M059J (cell line): ENCODE measurements at places on chromosomes 2 and 18. TPM values are rescaled to one million over a fixed set of nuclear protein-coding genes. Genes with fewer than 3 reads are reported as not detected.

DNA sequence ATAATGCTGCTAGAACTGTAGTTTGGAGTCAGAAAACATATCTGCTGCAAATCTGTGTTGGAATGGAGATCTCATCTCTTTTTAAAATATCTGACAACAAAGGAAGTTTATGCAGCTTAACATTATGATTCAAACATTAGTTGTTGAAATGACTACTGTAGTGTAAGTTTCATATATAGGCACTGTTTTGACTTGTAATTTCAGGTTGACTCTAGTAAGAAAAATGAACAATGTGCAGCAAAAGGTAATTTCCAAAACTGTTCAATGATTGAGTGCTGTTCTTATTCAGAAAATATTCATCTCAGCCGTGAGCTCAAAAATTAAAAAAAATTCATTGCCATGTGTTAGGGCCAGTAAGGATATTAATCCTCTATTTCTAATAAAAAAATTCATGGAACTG is 48.5 kb downstream of the CCDC138 start:
- DNase-seq = no peak

DNA sequence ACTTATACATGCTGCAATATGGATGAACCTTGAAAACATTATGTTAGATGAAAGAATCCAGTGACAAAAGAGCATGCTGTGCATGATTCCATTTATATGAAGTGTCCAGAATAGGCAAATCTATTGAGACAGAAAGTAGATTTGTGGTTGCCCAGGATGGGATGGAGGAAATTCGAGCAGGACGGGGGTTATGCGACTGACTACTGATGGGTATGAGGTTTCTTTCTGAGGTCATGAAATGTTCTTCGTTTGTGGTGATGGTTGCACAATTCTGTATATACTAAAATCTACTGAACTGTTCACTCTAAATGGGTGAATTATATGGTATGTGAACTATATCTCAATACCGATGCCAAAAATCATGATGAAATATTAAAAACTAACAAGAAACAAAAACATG is 18.9 kb upstream of the MTERF4 start:
- DNase-seq = no peak

GRCh38 chr2:60468382-60469085 is 84.9 kb downstream of the BCL11A start:
- DNase-seq = peak; percentile 2

DNA sequence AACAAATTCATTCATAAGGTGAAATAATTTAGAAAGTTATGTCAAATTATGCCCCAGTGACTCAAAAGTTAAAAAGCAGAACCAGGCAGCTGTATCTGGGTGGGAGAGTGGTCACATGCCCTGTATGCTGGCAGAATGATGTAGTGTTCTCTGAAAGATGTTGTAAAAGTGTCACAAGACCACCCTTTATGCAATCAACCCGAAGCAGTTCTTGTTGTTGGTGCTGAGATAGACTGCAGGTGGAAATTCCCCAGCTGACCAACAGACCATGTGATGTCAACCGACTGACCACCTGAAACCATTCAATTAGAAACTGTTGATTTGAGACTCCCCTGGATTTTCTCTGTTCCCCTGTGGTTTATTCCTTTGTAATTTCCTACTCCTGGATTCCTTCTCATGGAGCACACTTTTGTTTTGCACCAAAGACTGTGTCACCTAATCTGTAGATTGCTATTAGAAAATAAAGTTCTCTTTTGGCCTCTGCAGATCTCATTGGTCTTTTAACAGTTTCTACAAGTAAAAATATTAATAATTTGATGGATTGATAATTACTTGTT is 1341.3 kb upstream of the LRRTM1 start:
- no peak for DNase-seq

DNA sequence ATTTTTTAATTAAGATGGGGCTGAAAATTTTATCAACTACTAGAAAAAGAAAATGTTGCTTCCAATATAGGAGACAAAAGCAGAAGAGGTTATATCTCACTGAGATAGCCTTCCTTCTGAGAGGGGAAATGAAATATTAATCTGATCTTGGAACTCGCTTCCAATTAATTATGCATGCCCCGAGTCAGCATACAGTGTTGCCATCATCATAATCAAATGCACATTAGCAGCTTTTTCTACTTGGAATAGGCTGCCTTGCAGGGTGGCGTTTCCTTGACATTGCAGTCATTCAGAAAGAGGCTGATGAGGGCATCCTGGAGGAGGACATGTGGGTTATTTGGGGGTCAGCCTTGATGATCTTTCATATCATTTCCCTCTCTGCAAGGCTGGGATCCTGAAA is 18.4 kb upstream of the RPL37A start:
- no peak for DNase-seq

- DNase-seq = peak; percentile 86
Observed at GRCh38 chr2:237603718-237604362, 13.3 kb upstream of the RAB17 start.

GRCh38 chr18:9838144-9838877 is 47.5 kb upstream of the TXNDC2 start:
- DNase-seq = peak; percentile 87

The MC5R gene
- not detected in 2 replicates for total RNA-seq

The CTAGE1 gene
- 0.15 TPM in 1 of 2 replicates, not detected in the other for total RNA-seq

The SERPINB3 gene
- total RNA-seq = not detected in 2 replicates

The WIPF1 gene
- 5.2 and 10.6 TPM in 2 replicates for total RNA-seq
